HuH-7 (cell line): ENCODE measurements at places on chromosomes 1 and 21.

GRCh38 chr1:56376188-56376984 is 203.0 kb downstream of the PLPP3 start:
- no peak for DNase-seq

DNA sequence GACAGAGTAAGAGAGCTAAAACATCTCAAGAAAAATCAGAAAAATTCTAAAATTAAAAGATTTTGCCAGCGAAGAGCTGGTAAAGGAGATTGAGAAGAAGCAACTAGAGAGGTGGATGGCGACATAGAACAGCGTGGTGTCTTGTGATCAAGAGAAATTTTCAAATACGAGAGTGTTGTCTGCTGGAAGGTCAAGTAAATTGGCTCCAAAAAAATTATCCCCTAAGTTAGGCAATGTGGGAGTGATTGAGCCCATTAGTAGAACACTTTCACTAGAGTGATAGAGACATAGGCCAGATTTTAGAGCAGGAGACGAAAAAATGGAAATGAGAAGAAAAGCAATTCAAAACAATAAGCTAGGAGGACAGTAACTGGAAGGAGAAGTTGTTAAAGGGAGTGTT is 94.3 kb upstream of the MPC2 start:
- DNase-seq = no peak

- DNase-seq = no peak
These were observed 25.0 kb downstream of the CD55 start for GRCh38 chr1:207346513-207346912.

DNA sequence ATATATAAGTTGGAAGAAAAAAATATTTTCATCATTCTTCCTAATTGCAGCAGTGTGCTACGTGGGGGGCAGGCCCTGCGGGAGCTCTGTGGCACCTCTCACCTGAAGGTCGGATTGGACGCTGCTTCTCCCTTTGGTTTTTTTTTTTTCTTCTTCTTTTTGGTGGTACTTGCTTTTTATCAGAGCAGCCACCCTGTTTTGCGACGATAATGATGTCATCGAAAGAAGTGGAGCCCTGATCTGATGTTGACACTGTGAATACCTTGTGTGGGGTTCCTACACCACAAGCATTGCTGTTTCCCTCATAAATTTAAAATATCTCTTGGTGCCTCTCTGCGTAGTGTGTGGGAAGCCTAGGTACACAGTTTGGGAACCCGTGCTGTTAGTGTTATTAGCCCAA is 5.5 kb downstream of the TRAPPC10 start:
- no peak for DNase-seq

DNA sequence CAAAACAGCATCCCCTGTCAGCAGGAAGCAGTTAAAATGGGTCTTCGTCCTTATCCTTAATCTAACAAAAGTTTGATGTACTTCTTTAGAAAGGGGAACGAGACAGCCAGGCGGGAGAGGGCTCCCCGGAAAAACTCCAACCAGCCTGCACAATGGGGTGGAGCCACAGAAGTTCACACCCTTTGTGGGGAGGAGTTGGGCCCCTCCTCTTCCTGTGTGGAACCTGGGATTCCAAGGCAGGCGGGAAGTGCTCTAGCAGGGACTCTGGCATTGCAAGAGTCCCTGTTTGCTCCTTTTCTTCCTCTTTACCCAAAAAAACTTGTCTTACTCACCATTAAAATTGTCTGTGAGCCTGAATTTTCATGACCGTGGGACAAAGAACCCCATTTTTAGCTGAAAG is 47.7 kb downstream of the FCRL5 start:
- no peak for DNase-seq

GRCh38 chr1:180270530-180271271 is 40.6 kb downstream of the LHX4 start:
- DNase-seq = no peak

- no peak for DNase-seq
These were observed 109.8 kb downstream of the MAST2 start for GRCh38 chr1:45913183-45913683.
